Breast epithelium (tissue), 4 donors: ENCODE measurements at places on chromosomes 7 and 10. TPM values are rescaled to one million over a fixed set of nuclear protein-coding genes. Genes with fewer than 3 reads are reported as not detected.

Gene UBN2
- total RNA-seq = 26.8 TPM

Gene C1QL3
- total RNA-seq = not detected

Gene ITIH5
- 407 TPM for total RNA-seq

Gene CRYGN
- total RNA-seq = not detected

Gene C7orf25
- 10.9 TPM for total RNA-seq

Gene MMD2
- total RNA-seq = not detected

Gene EIF4EBP2
- 80.5 TPM for total RNA-seq

Gene MYH16
- not detected for total RNA-seq

Gene GLRX3
- total RNA-seq = 36.1 TPM

Gene OR9A2
- 2.0 TPM for total RNA-seq

Gene VDAC2
- total RNA-seq = 91.6 TPM

Gene RAPGEF5
- 41.9 TPM for total RNA-seq

Gene LRIT1
- not detected for total RNA-seq

Gene CREB5
- total RNA-seq = 17.3 TPM

Gene ANKRD30A
- 2.6 TPM for total RNA-seq

Gene FAM131B
- 0.73 TPM for total RNA-seq

Gene TEX47
- total RNA-seq = not detected

Gene URGCP
- 39.2 TPM for total RNA-seq

Gene OPTN
- 43.9 TPM for total RNA-seq
